Activated CD8-positive, alpha-beta memory T cell treated with anti-CD3 and anti-CD28 coated beads for 1 hour (primary cell): ENCODE measurements at places on chromosomes 12 and 14.

DNA sequence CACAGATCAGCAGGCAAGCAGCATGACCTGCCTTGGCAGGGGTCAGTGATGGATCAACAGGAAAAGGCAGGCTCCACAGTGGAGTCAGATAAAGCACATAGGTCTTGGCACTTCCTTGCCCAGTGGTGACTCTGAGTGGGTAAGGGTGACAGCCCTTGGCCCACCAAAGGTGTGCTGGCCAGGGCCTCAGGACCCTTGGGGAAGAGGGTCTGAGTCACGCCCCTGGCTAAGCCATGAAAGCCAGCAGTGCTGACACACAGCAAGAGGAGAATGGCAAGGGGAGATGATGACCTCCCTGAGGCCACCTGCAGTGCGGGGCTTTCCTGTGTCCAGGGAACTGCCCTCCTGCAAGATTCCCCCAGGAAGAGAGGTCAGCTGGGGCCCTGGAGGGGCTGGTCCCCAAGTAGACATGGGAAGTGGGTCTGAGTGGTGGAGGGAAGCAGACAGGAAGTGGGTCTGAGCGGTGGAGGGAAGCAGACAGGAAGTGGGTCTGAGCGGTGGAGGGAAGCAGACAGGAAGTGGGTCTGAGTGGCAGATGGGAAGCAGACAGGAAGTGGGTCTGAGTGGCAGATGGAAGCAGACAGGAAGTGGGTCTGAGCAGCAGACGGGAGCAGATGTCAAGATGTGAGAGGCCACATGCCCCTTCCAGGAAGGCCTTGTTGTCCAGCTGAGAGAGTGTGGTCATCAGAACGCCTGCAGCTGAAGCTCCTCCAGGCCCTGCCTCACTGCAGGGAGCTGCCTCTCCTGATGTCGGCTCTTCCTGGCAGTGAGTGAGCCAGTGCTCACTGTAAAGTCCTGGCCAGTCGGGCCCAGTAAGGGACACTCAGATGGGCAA lies 34.8 kb downstream of the DIO3 start:
- no peak for DNase-seq

- no peak for DNase-seq
Measured at GRCh38 chr14:34354556-34354955, 107.5 kb downstream of the SPTSSA start.

GRCh38 chr12:132522592-132523380 lies 32.8 kb downstream of the FBRSL1 start:
- no peak for DNase-seq

DNA sequence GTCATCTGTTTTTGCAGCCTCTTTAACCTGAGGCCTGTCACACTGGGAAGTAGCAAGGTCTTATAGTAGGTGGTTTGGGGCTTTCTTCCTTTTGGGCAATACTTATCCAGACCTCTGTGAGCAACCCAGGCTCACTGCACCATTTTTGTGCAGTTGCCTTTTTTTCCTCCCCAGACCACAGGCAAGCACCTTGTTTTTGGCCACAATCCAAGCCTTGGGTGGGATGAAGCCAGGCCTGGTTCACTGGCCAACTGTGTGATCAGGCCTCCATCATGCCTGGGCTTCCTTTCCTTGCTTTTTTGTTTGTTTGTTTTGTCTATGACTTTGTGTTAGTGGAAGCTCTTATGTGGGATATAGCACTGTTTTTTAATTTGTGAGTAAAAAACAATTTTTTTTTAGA lies 71.7 kb downstream of the DNAH10 start:
- no peak for DNase-seq

DNA sequence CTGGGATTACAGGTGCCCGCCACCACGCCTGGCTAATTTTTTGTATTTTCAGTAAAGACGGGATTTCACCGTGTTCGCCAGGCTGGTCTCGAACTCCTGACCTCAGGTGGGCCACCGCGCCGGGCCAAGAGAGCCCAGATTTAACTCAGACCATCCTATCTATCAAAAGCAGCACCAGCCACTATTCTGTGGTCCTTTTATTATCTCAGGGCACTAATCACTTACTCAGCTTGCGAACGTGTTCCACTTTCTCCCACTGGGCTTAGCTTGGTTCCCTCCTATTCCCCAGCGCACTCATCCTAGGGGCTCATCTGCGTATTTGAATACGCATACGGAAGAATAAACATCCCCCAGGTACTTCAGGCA lies 16.2 kb upstream of the AACS start:
- no peak for DNase-seq

DNA sequence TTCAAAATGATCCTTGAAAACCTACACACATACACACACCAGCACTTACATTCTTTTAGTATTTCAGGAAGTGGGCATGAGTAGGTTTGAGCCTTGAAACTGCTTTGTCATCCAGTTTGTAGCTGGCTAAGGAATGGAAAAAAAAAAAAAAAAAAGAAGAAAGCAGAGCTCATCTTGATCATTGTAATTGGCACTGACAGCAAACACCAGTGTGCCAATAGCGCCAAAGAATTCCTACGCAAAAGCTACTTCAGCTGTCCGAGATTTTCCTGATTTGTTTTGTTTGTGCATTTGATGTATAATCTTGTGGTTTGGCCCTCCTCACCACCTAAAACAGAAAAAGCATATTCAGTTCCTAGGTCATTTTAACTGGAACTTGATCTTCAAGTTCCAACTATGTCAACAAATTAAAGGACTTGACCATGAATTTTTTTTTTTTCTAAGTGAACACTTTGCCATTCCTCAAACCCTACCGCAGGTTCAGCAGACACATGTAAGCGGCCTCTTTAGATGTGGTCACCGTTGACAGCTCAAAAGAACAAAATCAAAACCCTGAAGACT lies 57.3 kb downstream of the FLRT2 start:
- no peak for DNase-seq

- no peak for DNase-seq
Measured at GRCh38 chr14:93734086-93734822, 54.0 kb downstream of the PRIMA1 start.

DNA sequence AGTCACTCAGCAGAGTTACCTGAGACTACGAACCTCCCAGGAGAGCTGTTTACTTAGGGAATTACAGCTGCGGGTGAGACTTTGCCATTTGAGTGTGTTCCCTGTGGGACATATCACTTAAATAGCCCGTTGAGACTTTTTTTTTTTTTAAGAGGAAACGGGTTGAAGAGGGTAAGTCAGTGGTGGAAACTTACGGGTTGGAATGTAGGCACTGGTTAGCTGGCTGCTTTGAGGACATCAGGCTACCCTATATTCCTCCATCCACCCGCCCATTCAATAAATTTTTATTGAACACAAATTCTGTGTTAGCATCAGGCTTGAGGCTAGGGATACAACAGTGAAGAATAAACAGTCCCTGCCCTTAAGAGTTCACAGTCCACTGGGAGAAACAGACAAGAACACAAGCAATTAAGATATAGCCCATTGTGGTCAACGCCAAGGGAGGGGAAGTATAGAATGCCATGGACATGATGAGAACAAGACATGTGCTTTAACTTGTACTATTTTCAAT lies 88.1 kb upstream of the CPSF6 start:
- no peak for DNase-seq

DNA sequence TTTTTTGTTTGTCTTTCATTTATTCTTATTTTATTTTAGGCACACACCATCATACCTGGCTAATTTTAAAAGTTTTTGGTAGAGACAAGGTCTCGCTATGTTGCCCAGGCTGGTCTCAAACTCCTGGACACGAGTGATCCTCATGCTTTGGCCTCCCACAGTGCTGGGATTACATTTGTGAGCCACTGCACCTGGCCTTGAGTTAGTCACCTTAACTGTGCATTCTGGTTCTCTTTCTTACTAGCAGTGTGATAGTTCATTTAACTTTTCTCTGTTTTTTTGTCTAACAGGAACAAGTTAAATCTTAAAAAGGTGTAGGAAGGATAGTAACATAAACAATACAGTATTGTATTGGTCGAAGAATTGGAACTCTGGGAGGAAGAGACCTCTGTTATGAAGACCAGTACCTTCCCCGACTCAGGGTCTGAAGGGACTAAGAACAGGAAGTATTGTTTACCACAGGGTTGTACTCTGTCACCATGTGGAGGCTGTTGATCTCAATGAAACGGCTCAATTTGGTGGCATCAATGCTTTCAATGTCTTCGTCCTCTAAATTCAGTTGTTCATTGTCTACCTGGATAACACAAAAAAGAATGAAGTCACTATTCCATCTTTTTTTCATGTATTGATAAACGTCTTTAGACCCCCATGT lies 17.7 kb downstream of the ERP27 start:
- DNase-seq = no peak

DNA sequence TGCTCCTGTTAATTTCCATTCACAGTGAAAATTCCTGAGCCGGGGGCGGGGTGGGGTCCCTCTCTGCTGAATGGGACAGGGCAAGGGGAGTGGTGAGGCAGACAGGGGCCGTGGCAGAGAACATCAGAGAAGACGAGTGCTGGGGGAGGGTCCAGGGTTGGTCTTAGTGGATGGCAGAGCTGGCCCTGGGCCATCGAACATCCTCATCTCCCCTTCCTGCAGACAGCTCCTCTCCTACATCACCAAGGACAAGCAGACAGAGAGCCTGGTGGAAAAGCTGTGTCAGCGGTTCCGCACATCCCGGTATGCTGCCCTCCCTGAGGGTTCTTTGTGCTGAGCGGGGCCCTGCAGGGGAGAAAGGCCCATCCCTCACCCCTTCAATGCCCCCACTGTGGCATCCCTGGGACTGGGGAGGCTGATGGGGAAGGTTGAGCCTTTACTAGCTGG lies 5.0 kb upstream of the GAPDH start:
- DNase-seq = no peak

- DNase-seq = no peak
Measured at GRCh38 chr14:94671870-94672444, 59.8 kb downstream of the SERPINA3 start.

GRCh38 chr14:92005019-92005418 lies 34.8 kb downstream of the TRIP11 start:
- DNase-seq = no peak

- no peak for DNase-seq
Measured at GRCh38 chr14:43540948-43541347, 966.1 kb downstream of the FSCB start.

DNA sequence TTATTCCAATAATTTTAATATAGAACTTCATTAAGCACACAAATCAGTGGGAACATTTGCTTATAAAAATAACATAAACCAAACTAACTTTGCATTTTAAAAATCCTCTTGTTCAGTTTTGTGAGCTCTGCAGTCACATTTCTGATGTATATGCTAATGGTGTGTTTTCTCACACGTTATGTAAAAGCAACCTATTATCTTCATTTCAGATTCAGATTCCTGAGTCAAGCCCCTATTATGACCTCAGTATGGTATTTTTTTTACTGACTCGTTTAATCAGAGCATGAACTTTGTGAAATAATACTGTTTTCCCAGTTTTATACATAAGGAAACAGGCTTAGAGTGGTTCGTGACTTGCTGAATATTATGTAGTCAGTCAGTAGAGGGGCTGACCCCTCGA lies 394.0 kb downstream of the TMEM117 start:
- DNase-seq = no peak

GRCh38 chr12:46372544-46373300 lies at the start of gene SLC38A2:
Gene SLC38A2, minus strand, starts transcription at chr12:46372773. Its CDS starts 1,480 bp downstream, at chr12:46371293.
- DNase-seq = peak; percentile 91

DNA sequence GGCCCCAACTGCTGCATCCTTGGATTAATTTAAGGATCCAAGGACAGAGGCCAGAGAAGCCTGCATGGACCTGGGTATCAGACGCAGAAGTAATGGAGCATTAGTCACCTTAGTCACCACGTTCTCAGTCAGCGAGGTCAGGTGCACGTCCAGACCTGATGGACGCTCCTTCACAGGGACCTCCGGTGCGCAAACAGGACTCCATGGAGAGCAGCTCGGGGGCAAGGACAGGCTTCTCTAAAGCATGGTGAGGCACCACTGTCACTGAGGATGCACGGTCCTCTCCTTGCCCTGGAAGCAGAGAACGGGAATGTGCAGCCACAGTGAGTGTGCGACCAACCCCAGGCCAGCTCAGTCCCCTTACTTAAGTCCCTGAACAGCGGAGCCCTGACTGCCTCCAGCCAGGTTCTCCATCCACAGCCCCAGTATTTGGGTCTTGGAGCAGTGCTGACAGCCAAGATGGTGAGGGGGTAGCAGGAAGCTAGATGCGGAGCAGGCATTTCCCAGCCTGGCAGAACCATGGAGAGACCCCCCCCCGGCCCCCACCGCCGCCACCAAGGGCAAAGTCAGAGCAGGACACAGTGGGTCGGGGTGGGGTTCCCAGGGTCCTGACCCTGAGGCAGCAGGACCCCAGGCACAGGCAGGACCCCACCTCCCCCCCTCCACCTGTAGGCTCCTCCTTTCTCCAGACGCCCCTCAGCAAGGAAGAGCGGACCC lies 253.4 kb upstream of the SFSWAP start:
- no peak for DNase-seq
